ENCODE measurements at places on chromosomes 12 and 14. TPM values are rescaled to one million over a fixed set of nuclear protein-coding genes. Genes with fewer than 3 reads are reported as not detected.

The BAZ2A gene
- 9.9 TPM for total RNA-seq

The C14orf93 gene
- 4.4 TPM for total RNA-seq

The CPNE6 gene
- not detected for total RNA-seq

The NTF3 gene
- total RNA-seq, result 8.6 TPM

The CCDC175 gene
- total RNA-seq, result not detected

The LBHD2 gene
- total RNA-seq, result not detected

The MOAP1 gene
- total RNA-seq, result 6.5 TPM

The FAM222A gene
- 0.39 TPM for total RNA-seq

The GPR137C gene
- total RNA-seq, result 0.49 TPM

The ADAMTS20 gene
- not detected for total RNA-seq

The ZC2HC1C gene
- total RNA-seq, result 1.8 TPM

The OTX2 gene
- total RNA-seq, result not detected

The ISCA2 gene
- 36.1 TPM for total RNA-seq

The LRTM2 gene
- not detected for total RNA-seq

The ACOT4 gene
- 3.6 TPM for total RNA-seq

The ATP23 gene
- 33.1 TPM for total RNA-seq

The NOPCHAP1 gene
- 10.8 TPM for total RNA-seq

The ABCC9 gene
- total RNA-seq, result under 0.01 TPM

The AEBP2 gene
- 6.7 TPM for total RNA-seq

The SYT1 gene
- 3.5 TPM for total RNA-seq

The CIROP gene
- not detected for total RNA-seq

The STAB2 gene
- not detected for total RNA-seq

The TGM1 gene
- 0.60 TPM for total RNA-seq

The C12orf50 gene
- not detected for total RNA-seq

The MYF6 gene
- total RNA-seq, result not detected

The CCDC38 gene
- not detected for total RNA-seq

The SERPINA6 gene
- 2.1 TPM for total RNA-seq

The MUCL1 gene
- not detected for total RNA-seq

The ITGB7 gene
- total RNA-seq, result 1.1 TPM

The TMEM117 gene
- total RNA-seq, result 14.3 TPM

The SLCO1B1 gene
- not detected for total RNA-seq

The FAM216A gene
- total RNA-seq, result 26.7 TPM

The EML5 gene
- total RNA-seq, result 3.1 TPM

The SSTR1 gene
- under 0.01 TPM for total RNA-seq

The FIGNL2 gene
- total RNA-seq, result not detected

The LRFN5 gene
- 0.12 TPM for total RNA-seq

The ARHGDIB gene
- total RNA-seq, result 175 TPM

The GLS2 gene
- total RNA-seq, result 0.20 TPM

The CSAD gene
- total RNA-seq, result 5.3 TPM

The MGAT4C gene
- not detected for total RNA-seq

The KDM5A gene
- total RNA-seq, result 20.3 TPM

The CCDC197 gene
- total RNA-seq, result not detected

The SDR9C7 gene
- total RNA-seq, result not detected

The GALNT4 gene
- 6.9 TPM for total RNA-seq

The TEX52 gene
- not detected for total RNA-seq

The FGF6 gene
- total RNA-seq, result not detected

The HOXC11 gene
- 0.36 TPM for total RNA-seq

Data from RPMI7951 (cell line).